GM04503 (cell line): ENCODE measurements at places on chromosomes 7 and 10.

- DNase-seq: no peak
Observed at GRCh38 chr7:28312948-28313347, 99.4 kb upstream of the CREB5 start.

DNA sequence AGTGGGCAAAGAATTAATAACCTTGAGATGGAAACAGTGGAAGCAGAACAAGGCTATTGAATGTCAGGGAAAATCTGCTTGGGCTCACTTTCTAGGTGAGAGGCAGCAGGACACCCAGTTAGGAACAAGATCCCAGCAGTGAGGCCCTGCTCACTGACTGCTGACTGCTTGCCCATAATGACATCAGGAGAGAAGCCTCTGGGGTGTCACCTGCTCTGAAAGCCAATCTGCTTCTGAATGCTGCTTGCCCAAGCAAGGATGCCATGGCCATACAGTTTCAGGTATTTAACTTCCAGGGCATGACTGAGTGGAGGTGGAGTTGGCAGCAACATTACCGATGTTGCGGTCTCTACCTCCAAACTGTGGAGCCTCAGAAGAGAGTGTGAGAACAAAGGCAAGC is 11.7 kb upstream of the WAPL start:
- DNase-seq: no peak

DNA sequence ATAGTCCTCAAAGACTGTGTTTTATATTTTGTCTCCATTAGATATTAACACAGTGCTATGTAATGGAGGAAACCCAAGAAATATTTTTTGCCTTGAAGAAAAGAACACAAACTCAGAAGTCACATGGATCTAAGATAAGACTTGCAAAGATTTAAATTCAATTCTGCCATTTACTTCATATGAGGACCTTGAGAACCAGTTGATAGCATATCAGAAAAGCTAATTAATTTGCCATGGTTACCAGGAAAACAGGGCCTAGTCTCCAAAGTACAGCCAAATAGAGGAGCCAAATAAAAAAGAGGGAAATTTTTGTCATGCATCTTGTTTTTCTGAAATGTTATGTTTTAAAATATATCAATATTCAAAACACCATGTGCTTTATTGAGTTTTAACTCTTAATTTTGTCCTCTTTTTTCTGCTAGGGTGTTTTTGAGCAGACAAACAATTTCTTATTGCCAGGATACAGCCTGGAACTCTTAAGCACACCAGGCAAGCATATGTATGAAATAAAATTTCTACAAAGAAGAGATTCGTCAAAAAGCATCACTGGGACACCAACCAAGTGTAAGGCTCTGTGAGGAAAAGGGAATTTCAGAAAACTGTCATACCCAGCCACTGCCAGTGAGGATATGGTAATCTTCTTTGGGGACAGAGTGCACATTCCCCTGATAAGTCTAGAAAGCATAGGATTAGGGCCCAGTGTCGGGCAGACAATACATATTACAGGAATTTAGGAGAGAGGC is 10.6 kb upstream of the TOMM7 start:
- no peak for DNase-seq

GRCh38 chr10:66877361-66877760 is 48.5 kb upstream of the LRRTM3 start:
- DNase-seq: no peak

GRCh38 chr7:110119883-110120581 is 970.9 kb upstream of the LRRN3 start:
- DNase-seq: no peak

GRCh38 chr10:85447690-85448089 is 918.9 kb downstream of the GRID1 start:
- no peak for DNase-seq

DNA sequence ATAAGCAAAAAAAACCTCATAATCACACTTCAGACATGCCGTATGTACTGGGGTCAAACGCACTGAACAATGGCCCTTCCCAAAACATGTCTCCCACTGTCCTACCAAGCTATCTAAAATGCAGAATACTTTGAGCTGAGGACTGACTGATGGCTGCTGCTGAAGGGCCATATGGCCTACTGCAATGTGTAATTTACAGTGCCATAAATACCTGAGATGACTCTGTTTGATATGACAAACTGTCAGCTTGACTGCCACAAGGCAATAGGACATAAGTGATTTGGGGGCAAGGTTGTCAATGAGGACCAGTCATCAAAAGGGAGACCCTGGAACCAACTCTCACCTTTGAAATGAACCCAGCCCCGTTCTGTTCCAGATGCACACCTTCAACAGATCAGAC is 187.4 kb upstream of the FRMD4A start:
- DNase-seq: no peak
